ENCODE measurements at places on chromosomes 1 and 21.

- DNase-seq, result no peak
Measured at GRCh38 chr1:244548558-244549115, 87.6 kb downstream of the CATSPERE start.

- DNase-seq, result no peak
Measured at GRCh38 chr1:206970446-206970845, at the start of gene FCAMR. Gene FCAMR (minus strand): TSS chr1:206970460. CDS start chr1:206970125, 335 bp downstream.

GRCh38 chr1:167244244-167244643, 23.6 kb downstream of the POU2F1 start:
- DNase-seq, result no peak

- no peak for DNase-seq
Measured at GRCh38 chr1:1435106-1435903, at the start of gene VWA1. Gene VWA1 (plus strand): TSS chr1:1435690. CDS start chr1:1435749, 59 bp downstream.

- no peak for DNase-seq
Measured at GRCh38 chr1:162560303-162561036, 1.1 kb upstream of the UAP1 start.
